Stimulated activated CD8-positive, alpha-beta memory T cell treated with anti-CD3 and anti-CD28 coated beads, Interleukin-2, amount 100 ng/mL, for 1 hour (primary cell): ENCODE measurements at places on chromosomes 6 and 20.

- DNase-seq = no peak
Measured at GRCh38 chr6:139330306-139330705, 38.5 kb upstream of the TXLNB start.

- DNase-seq = no peak
Measured at GRCh38 chr6:136782021-136782770, 10.1 kb downstream of the MAP3K5 start.

DNA sequence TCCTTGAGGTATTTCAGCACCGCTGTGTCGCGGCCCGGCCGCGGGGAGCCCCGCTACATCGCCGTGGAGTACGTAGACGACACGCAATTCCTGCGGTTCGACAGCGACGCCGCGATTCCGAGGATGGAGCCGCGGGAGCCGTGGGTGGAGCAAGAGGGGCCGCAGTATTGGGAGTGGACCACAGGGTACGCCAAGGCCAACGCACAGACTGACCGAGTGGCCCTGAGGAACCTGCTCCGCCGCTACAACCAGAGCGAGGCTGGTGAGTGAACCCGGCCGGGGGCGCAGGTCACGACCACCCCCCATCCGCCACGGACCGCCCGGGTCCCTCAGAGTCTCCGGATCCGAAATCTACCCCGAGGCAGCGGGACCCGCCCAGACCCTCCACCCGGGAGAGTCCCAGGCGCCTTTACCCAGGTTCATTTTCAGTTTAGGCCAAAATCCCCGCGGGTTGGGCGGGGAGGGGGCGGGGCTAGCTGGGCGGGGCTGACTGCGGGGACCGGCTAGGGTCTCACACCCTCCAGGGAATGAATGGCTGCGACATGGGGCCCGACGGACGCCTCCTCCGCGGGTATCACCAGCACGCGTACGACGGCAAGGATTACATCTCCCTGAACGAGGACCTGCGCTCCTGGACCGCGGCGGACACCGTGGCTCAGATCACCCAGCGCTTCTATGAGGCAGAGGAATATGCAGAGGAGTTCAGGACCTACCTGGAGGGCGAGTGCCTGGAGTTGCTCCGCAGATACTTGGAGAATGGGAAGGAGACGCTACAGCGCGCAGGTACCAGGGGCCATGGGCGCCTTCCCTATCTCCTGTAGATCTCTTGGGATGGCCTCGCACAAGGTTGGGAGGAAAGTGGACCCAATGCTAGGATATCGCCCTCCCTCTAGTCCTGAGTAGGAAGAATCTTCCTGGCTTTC lies 693 bp downstream of the HLA-F start:
- DNase-seq = peak; percentile 65

- DNase-seq = no peak
Measured at GRCh38 chr20:54875307-54875706, 399.9 kb downstream of the DOK5 start.

DNA sequence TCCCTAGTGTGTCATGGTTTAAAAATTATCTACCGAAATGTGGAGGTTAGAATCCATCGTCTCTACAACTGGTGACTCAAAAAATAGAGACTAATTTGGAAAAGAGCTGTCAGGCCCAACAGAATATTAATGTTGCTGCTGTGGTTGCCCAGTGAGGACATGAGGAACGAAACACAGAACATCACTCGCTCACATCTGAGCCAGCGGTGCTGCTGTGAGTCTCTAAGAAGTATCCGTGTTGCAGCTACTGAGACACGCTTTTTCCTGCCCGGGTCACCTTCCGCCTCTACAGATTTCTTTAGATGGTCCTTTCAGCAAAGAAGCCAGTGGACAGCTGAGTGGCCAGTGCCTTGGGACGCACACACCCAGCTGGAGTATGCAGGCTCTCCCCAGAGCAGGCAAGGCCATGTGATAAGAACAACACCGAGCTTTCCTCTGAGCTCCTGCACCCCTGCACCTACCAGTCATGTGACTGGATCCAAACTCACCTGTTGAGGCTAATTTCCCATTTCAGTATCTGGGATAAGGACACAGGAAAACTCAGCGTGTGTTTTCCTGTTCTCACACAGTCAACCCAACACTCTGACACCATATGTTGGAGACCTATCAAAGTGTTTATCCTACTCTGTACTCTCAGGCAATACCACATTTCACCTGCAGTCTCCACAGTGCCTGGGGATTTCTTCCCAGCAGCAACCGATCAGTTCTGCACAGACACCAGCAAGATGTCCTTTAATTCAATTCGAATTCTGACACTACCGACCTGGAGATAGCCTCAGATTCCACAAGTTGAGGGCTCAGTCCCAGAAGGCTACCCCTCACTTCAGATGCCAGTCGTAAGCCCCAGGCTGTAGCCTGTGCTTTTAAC lies 119.0 kb upstream of the RPS6KA2 start:
- DNase-seq = no peak
